Lower leg skin (tissue), 4 donors: ENCODE measurements at places on chromosomes 3 and 15.

DNA sequence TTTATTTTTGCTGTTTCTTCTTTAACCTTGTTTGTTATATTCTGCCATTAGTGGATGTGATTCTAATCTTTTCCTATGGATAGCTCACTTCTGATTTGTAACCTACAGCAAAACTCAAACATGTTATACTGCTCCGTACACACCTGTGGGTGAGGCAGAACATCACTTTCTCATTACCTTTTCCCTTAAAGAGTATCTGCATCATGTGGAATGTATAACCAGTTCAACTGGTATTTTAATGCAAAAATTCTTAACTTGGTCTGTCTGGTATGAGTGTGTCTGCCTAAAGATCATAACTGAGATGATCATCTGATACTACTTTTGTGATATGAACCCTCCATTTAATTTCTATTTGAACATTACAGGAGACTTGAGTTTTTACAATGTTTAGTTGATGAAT lies 13.0 kb upstream of the UPK1B start:
- DNase-seq: no peak

DNA sequence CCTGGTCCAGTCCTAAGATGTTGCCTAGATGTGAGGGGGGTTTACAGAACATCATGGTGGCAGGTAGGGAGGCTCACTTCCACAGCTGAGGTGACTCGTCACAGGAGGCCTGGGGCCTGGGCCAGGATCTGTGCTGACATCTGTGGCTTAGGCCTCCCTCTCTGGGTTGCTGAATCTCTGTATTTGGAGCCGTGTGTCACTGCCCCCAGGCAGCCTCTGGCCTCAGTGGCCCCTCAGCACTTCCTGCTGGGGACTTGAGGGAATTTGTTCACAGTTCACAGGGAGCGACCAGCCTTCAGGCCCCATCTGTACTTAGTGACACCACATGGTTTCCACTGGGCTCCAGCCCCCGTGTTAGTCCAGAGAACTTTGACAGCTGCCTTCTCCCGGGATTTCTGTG lies 41.7 kb upstream of the ADAMTSL3 start:
- DNase-seq: no peak

- DNase-seq: no peak
These were observed 73.9 kb upstream of the NR2E3 start for GRCh38 chr15:71736286-71736947.

- DNase-seq: no peak
These were observed 43.6 kb upstream of the RARB start for GRCh38 chr3:25384471-25384870.

GRCh38 chr3:172132159-172132586 lies 92.8 kb downstream of the FNDC3B start:
- DNase-seq: no peak

- DNase-seq: no peak
These were observed 6.3 kb upstream of the RAMAC start for GRCh38 chr15:82979726-82980125.

- no peak for DNase-seq
These were observed 152.0 kb upstream of the PEX5L start for GRCh38 chr3:180188512-180189309.

DNA sequence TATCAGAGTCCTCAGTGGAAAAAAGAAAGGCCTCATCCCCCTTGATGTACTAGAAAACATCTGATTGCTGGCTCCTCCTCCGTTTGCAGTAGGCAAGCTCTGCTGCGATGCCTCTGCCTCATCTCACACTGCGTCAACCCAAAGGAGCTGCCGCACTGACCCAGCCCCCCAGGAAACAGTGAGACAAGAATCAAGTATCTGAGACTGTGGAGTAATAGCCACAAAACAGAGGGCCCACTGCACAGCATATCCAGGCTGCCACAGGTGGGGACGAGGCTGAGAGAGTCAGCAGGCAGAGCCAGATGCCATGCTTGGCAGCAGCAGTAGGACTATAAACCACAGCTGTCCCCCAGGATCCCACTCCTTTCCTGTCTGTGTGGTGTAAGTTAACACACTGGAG lies 165.9 kb downstream of the STAC start:
- no peak for DNase-seq

- no peak for DNase-seq
These were observed 33.4 kb upstream of the BNIP2 start for GRCh38 chr15:59722476-59722875.

GRCh38 chr15:71303977-71304376 lies 188.7 kb downstream of the THSD4 start:
- no peak for DNase-seq

- no peak for DNase-seq
These were observed 38.8 kb upstream of the IGSF11 start for GRCh38 chr3:119073258-119074001.

GRCh38 chr15:38243278-38244055 lies 9.2 kb upstream of the SPRED1 start:
- DNase-seq: no peak

DNA sequence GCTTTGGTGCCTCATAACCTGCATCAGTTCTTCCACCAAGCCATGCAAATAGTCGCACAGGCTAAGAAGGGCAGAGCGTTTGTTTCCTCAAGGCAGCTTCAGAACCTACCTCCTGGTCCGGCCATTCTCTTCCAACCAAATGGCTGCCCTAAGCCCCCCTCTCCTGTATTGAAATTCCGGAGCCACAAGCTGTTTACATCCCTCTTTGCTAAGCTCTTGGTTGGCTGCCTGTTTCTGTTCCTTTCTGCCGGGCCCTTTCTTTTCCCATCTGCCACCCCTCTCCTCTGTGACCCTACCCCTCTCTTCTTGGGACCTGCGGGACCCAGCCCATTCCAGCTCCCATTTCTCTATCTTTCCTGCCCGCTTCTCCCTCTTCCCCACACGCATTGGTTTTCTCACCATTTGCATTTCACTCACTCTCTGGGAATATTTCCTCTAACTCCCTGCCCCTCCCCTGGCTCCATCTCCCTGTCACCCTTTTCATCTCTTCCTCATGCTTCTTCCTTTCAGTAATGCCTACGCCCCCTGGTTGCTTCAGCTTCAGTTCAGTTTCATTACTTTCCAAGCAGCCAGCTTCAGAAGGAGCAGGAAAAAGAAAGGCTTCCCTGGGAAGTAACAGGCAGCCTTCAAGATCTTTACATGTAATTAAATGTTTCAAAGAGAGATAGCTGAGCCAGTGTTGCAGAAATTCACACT lies 113.5 kb downstream of the RAB11A start:
- DNase-seq: no peak

- DNase-seq: no peak
These were observed 68.7 kb upstream of the CGNL1 start for GRCh38 chr15:57307527-57308169.

GRCh38 chr3:119835556-119835955 lies 53.7 kb downstream of the NR1I2 start:
- DNase-seq: no peak

GRCh38 chr3:154095832-154096421 lies 25.3 kb upstream of the ARHGEF26 start:
- no peak for DNase-seq

DNA sequence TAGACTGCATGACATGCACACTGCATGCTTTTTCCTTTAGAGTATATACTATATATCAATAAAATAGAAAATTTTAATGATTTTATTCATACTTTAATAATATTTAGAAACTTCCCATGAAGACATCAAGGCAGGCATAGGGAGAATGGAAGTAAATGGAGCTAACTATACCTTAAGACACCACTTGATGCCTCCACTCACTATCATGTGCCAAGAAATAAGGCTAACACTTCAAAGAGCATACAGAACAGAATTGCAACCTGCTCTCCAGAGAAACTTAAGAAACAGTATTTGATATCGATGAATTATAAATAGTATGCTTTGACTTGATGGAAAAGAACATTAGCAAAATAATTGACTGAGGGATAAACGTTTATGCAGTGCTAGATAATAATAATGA lies 192.6 kb upstream of the MBNL1 start:
- no peak for DNase-seq

DNA sequence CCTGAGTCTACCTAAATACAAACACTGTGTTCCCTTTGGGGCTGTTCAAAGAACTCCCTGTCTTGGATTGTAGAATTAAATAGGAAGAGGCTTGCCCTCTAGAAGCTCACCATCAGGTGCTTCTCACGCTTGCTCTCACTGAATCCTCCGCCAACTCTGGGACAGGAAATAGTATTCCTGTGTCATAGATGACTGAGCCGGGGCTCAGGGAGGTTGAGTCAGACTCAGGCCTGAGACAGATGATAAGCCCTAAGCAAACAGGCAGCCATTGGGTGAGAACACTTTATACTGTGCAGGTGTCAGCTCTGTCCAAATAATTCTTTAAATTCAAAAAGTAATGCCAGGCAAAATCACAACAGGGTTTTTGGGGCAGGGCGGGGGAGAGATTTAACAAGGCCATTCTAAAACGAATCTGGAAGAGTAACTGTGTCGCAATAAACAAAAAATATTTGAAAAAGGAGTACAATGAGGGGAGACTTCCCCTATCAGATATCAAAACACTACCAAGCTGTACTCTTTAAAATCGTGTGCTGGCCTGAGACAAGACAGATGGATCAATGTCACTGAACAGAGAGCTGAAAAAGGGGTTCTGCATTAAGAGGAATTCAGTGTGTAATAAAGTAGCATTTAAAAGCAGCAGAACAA lies 59.0 kb downstream of the EPHB3 start:
- DNase-seq: no peak

GRCh38 chr3:134477938-134478337 lies 7.8 kb downstream of the ANAPC13 start:
- no peak for DNase-seq

DNA sequence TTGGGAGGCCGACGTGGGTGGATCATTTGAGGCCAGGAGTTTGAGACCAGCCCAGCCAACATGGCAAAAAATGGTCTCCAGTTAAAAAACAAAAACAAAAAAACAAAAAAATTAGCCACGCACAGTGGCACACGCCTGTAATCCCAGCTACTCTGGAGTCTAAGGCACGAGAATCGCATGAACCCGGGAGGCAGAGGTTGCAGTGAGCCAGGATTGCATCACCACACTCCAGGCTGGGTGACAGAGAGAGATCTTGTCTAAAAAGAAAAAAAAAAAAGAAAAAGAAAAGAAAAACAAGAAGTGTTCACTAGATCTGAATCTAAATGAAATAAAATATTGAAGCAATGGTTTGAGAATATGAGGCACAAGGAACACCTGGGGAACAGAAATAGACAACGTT lies 36.7 kb downstream of the SLC9A9 start:
- peak; percentile 91 for DNase-seq

GRCh38 chr15:99387421-99388168 lies 136.3 kb downstream of the LRRC28 start:
- no peak for DNase-seq

DNA sequence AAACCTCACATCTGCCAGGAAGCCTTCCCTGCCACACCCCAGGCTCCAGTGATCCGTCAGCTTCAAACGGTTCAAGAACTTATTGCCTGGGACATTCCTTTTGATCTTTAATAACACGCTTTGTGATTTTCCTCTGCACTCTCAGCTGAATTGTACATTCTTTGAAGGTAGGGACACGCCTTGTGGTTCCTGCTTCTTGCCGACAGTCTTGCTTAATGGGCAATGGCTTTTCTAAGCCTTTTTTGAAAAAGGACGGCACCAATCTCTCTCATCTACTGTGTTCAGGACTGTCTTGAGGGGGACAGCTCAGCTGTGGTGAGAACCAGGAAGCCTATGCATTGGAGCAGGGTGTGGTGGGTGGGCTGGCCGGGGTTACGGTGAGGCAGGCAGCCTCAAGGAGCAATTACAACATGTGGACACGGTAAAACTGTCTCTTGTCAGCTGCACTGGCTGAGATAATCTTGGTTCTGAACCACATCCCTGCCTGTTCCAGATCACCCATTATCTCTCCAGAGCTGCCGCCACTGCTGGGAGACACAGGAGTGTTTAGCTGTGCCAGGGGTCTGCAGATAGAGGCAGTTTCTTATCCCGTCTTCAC lies 46.0 kb upstream of the GLCE start:
- DNase-seq: no peak

DNA sequence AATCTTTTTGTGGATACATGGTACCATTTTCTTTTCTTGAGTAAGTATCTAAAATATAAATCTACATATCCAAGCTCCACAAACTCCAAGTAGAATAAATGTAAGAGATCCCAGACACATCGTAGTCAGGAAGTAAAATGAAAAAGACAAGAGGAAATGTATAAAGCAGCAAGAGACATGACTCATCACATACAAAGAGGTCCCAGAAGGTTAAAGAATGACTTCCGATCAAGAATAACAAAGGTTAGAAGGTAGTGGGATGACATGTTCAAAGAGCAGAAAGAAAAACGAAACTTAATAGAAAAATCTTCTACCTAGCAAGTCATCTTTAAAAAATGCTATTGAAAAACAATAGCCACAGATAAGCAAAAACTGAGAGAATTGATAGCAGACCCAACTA lies 705.8 kb downstream of the NR2F2 start:
- no peak for DNase-seq

- DNase-seq: no peak
These were observed 132.9 kb upstream of the TGFBR2 start for GRCh38 chr3:30473374-30474051.
